ENCODE measurements at places on chromosomes 11 and 22.
A peak's percentile ranks its signal among the peaks of the same experiment; 100 is the strongest.

DNA sequence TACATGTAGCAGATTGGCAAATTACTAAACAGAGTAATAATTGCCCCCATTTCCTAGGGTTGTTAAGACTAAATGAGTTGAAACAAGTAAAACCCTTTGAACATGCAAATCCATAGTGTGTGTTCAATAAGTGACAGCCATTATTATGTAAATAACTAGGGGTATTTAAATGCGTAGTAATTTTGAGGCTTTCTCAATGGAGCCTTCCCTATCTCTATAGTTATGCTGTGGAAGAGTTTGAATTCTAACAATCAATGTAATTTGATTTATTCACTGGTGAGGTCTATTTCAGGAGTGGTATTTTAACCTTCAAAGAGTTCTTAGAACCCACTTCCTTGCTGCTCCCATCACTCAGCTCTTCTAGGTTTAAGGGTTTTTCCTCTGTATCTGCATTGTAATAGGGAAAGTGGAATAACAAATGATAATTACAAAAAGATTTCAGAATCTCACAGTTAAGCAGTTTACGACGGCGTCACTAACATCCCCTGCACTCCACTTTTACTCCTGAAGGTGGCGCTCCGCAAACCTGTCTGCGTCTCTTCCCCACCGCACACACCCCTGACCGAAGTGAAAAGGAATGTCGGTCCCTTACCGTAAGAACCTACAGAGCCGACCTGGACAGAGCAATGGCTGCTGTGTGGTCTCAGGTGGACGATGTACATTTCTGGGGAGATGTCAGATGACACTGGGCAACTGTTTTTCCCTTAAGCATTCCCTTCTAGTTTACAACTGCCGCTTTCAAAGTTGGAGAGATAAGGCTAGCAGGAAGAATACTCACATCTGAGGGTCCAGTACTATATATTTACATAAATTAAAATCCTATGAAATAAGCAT, 80.8 kb downstream of the ZC3H12C start:
- DNase-seq: peak; percentile 67

GRCh38 chr11:105858841-105859240, 163.2 kb downstream of the MSANTD4 start:
- DNase-seq: no peak

DNA sequence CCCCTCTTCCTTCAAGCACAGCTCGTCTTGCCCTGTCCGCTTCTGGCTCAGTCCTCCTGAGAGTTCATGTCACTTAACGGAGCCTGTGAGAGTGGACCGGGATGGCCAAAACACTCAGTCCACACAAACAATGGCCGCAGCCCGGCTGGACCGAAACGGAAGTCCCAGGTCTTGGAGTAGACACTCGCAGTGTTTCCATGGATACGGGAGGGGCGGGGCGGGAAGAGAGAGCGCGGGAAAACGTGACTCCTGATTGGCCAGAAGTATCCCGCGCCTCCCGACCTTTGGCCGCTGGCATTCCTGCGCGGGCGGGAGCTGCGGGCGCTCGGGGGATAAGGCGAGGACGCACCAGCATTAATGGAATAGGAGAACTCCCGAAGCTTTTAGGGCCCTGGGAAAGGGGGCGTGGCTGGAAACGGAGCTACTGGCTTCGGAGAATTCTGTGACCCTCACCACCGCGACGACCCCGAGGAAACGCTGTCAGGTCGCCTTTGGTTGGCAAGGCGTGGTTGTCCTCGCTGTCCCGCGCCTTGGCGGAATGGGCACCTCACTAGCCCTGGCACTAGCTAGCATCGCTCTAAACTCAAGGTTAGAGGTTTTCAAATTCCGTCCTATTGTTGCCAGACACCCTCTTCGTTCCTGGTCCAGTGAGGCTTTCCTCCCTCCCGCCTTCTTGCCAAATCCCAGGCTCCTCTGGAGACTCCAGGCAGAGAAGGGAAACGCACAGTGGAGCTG, at the start of the genes NLRP14 and ZNF214:
Gene NLRP14, plus strand, starts transcription at position 297 of the 735 bp plus-strand sequence. CDS start 18,108 bp downstream, outside the sequence.
Gene ZNF214, minus strand, starts transcription at position 164 of the 735 bp plus-strand sequence. CDS start 17,511 bp downstream, outside the sequence.
- peak; percentile 95 for DNase-seq

DNA sequence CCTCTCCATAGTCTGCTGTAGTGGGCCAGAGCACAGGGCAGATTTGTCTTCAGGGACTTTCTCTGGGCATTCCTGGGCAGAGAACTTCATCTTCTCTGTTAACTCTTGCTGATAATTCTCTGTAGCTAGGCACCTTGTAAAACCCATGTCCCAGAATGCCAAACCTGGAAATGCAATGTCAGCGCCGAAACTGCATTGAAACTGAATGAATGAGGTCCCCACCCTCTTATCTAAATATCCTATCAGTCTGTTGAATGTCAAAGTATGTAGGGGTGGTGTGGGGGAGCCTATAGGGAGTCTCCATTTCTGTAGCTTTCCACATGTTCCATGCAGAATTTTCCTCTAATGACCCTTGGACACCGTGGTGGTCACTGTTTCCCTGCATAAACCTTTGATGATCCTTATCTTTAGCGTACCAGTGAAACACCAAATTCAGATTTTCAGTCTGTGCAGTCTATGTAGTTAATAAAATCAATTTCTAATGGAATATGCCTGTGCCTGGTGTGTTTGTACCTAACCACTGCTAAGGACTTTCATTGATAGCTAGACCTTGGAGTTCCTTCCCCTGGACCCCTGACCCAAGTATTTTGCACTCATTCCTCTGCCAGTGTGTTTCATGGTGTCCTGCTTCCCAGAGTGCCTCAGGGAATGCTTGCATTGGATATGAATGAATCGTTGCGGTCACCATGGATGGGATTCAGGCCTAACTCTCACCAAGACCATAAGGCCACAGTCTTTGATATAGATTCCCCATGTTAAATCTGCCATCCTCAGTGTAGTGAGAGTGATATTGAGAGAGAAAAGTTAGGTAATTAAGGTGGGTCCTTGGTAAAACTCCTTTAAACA, 2.5 kb upstream of the CABIN1 start:
- DNase-seq: no peak

DNA sequence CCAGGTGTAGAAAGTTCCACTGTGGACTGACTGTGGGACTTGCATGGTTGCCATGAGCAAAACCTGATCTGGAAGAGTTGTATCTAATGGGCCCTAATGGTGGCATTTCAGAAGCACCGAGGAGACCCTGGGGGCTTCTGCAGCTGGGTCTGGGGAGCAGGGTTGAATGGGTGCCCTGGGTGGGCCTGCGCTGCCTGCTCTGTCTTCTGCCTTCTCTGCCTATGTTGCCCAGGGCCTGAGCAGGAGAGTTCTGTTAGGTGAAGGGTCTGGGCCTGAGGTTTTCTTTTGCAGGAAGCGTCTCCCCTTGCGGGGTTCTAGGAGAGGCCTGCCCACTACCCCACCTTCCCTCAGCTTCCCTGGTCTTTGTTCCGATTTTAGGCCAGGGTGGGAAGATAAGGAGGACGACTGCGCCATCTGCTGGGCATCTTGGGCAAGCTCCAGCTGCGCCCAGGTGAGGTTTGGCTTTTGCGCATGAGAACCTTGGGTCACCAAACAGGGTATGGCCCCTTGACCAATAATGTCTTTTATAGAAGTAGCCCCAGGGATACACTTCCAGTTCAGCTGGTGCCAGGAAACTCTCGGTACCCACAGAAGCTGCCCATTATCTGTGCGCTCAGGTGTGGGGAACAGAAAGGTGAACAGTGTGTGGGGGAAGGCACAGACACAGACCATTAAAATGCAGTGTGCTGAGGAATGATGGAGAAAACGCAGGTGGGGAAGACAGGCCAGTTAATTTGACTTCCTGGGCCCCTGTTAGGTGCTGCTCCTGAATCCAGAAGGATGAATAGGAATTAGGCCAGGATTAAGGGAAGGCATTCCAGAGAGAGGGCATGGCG, 23.2 kb downstream of the COMMD9 start:
- DNase-seq: peak; percentile 34

DNA sequence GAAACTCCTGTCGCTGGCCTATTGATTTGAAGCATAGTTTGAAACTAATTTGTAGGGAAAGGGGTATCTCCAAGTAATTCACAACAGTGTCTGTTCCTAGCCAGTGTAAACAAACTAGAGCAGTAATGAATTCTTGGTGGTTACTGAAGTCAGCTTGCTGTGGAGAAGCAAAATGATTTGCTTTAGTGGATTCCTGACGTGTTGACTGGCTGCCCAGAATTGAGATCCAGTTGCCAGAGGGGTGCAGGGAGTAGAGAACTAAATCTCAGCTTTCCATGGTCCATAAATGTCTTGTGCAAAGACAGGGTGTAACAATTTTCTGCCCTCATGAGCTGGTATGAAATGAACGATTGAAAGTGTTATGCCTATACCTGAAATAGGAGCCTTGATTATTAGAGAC, 382.5 kb upstream of the KIRREL3 start:
- peak; percentile 31 for DNase-seq

- DNase-seq: peak; percentile 47
These were observed 15.1 kb downstream of the CWC15 start for GRCh38 chr11:94958121-94958696.

DNA sequence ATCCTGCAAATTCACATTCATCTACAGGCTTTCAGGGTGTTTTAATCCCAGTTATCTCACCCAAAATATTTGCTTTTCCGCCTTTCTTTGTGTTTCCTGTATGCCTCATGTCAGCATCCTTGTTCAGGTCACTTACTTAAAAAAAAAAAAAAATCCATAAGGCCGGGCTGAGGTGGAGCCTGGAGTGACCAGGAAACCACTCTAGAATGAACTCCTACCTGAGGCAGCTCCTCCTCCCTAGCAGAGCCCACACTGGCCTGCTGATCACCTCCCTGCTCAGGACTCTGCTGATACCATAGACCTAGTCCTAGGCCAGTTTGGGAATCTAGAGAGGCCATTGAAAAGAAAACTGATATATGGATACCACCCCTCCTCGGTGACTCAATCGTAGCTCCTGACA, 8.7 kb upstream of the DGAT2 start:
- no peak for DNase-seq

- DNase-seq: no peak
These were observed 56.3 kb upstream of the PDE3B start for GRCh38 chr11:14587258-14587657.

DNA sequence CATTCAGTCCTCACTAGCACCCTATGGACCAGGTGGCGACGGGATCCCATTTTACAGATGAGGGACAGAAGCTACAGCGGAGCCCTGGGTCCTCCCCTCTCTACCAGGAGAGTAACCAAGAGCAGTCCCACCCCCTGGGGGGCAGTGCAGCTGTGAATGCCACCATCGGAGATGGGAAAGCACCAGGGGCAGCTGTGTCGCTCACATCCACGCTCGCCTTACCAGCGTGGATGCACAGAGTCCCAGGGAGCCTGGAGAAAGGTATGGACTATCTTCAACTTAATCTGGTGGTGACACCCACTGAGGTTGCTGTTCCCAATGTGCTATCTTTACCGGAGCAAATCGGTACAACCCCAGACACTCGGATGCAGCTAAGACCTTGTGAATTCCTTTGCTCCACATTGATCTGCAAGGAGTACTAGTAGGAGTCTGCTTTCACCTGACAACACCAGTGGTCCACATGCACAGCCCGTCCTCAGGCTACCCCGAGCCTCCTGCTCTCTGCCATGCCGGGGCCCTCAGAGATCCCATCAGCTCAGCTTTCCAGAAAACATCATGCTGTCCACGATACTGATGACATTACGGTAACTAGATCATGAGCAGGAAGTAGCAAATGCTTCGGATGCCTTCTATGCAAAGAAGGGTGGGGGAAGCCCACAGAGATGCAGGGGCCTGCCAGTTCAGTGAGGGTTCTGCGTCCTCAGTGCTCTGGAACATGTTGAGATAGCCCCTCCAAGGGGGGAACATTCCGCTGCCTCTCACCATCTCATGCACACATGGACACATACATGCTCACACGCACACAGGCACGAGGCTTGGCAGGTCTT, 126.0 kb downstream of the CTTN start:
- no peak for DNase-seq

- DNase-seq: no peak
These were observed 6.1 kb upstream of the CHST1 start for GRCh38 chr11:45671246-45672171.

DNA sequence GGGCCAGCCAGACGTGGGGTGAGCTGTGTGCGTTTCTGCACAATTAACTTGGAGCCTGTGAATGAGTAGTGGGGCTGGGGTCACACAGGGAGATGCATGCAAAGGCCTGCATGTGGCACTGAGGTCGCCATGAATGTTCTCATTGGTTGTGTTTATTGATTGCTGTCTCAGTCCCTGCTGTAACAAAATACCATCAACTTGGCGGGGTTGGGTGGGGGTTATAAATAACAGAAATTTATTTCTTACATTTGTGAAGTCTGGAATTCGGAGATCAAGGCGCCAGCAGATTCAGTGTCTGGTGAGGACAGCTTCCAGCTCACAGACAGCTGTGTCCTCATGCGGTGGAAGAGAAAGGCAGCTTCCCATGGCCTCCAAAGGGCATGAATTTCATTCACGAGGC, 29.3 kb upstream of the PHF21B start:
- no peak for DNase-seq

GRCh38 chr11:6405052-6405667, 13.7 kb downstream of the APBB1 start:
- DNase-seq: peak; percentile 42

DNA sequence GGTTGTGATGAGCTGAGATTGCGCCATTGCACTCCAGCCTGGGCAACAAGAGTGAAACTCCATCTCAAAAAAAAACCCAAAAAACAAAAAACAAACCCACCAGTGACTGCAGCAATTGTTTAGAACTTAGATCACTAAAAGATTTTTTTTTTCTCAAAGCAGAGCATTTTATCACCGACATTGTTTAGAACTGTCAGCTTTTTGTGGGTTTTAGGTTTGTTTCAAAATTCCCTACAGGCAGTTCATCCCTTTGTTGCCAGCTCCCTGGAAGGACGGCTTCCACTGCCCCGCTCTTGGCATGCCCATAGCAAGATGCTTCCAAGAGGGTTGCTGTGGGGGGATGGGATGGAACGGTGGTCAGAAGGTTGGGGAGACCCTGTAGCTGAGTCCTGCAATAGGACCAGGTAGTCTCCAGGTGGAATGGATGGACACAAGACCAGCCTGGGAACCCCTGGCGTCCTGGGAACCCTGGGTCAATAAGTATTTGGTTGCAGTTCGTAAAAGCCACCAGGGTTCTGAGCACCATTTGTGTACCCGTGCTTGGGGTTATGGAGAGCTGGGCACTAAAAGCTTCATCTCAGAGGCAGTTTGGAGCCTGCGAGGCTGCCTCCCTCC, 46.7 kb downstream of the TSPAN18 start:
- DNase-seq: no peak

DNA sequence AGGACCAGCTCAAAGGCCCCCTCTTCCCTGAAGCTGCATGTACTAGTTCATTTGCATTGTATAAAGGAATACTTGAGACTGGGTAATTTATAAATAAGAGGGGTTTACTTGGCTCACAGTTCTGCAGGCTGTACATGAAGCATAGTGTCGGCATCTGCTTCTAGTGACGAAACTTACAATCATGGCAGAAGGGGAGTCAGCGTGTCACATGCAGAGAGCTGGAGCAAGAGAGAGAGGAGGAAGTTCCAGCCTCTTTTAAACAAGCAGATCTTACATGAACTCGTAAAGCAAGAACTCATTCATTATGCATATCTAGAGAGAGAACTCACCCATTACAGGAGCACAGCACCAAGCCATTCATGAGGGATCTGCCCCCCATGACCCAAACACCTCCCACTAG, 7.1 kb upstream of the HMGXB4 start:
- DNase-seq: no peak

DNA sequence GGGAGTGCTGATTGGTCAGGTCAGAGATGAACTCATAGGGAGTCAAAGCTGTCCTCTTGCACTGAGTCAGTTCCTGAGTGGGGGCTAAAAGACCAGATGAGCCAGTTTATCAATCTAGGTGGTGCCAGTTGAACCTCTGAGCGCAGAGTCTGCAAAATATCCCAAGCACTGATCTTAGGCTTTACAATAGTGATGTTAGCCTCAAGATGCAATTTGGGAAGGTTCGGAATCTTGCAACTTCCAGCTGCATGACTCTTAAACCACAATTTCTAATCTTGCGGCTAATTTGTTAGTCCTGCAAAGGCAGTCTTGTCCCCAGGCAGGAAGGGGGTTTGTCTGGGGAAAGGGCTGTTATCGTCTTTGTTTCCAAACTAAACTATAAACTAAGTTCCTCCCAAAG, 92.3 kb upstream of the PARVA start:
- DNase-seq: peak; percentile 97

All from astrocyte of the spinal cord (primary cell).